CD14-positive monocyte (primary cell): ENCODE measurements at places on chromosomes 1 and 21. TPM values are rescaled to one million over a fixed set of nuclear protein-coding genes. Genes with fewer than 3 reads are reported as not detected.

Gene CD1C
- 45.8 TPM for polyA plus RNA-seq

Gene PRR9
- polyA plus RNA-seq = not detected

Gene FAM43B
- not detected for polyA plus RNA-seq

Gene KANK4
- not detected for polyA plus RNA-seq

Gene MTARC1
- polyA plus RNA-seq = 80.6 TPM

Gene TMEM54
- polyA plus RNA-seq = not detected
